Activated T-cell treated with anti-CD3 and anti-CD28 coated beads for 1 hour (primary cell): ENCODE measurements at places on chromosomes 7 and 10.

GRCh38 chr10:125103924-125104323 lies 56.4 kb downstream of the CTBP2 start:
- DNase-seq = no peak

GRCh38 chr10:48215486-48216203 lies 58.9 kb downstream of the FRMPD2 start:
- no peak for DNase-seq

- DNase-seq = no peak
Observed at GRCh38 chr10:89963451-89964102, 262.2 kb downstream of the KIF20B start.

- DNase-seq = no peak
Observed at GRCh38 chr7:73487486-73487885, 34.6 kb downstream of the BAZ1B start.

- DNase-seq = no peak
Observed at GRCh38 chr10:83374741-83375140, 764.6 kb upstream of the GHITM start.
